ENCODE measurements at places on chromosomes 11 and 22. TPM values are rescaled to one million over a fixed set of nuclear protein-coding genes. Genes with fewer than 3 reads are reported as not detected.

The TRIM49 gene
- not detected for total RNA-seq

DNA sequence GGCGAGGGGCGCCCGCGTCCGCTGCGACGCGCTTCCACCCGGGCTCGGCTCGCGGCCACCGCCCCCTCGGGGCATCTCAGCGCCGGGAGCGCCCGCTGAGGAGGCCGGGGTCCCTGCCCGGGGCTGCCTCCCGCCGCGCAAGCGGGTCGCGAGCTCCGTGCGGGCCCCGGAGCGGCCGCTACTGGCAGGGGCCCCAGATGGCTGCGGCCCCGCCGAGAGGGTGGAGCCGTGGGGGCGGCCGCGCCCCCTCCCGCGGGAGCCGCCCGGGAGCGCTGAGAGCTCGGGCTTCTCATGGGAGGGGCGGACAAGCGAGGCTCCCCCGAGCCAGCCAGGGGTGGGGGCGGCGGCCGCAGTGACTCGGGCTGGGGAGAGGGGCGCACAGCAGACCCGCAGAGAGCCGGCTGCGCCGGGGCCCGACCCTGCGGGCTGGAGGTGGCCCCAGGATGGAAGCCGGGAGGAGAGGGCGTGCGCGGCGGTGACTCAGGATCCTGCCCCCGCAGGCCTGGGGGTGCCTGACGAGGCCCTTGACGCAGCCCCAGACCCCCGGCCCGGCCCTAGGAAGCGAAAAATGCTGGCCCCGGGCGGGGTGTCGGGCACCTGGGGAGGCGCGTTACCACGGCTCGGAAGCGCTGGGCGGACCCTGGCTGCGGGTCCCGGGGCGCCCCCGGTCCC is 603 bp upstream of the ZFTA start:
- peak overlapping the region; percentile 61 for H3K27ac ChIP-seq
- peak overlapping the region; percentile 60 for H3K4me3 ChIP-seq
- no peaks in the 10 kb centered on the region for H3K27me3 ChIP-seq
- peak; percentile 83 for DNase-seq
- peaks cover 15% of the 10 kb centered on the region for H3K36me3 ChIP-seq

The SAA4 gene
- not detected for total RNA-seq

DNA sequence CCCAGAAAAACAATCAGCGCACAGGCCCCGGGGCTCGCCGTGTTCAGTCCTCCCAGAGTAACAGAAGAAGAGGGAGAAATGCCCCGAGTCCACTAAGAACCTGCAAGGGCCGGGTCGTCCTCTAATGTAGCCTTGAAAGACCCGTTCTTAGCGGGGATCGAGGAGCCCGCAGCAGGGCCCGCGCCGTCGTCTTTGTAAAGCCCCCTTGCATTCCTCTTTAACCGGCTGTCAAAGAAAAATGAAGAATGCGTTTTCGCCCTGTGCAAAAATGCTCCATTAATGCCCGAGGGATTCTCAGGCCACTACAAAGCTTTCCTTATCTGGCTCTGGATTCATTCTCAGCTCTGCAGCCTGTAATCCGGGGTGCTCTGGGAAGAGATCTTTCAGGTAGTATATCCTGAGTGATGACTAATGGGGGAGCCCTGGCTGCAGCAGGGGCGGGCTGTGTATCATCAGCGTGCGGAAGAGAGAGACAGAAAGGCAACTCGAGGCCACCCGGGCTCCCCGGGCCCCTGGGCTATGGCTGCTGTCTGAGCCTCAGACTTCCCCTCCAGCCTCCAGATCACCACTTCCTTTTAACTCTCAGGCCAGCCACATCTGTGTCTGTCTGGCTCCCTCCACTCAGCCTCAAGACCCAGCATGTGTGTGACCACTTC is 78.2 kb downstream of the FBLN1 start:
- H3K4me1 ChIP-seq: peaks cover 5% of the 10 kb centered on the region
- peaks cover 5% of the 10 kb centered on the region for H3K27me3 ChIP-seq
- no peak overlapping the region for H3K27ac ChIP-seq
- no peaks in the 10 kb centered on the region for H3K36me3 ChIP-seq
- H3K4me3 ChIP-seq: no peak overlapping the region

DNA sequence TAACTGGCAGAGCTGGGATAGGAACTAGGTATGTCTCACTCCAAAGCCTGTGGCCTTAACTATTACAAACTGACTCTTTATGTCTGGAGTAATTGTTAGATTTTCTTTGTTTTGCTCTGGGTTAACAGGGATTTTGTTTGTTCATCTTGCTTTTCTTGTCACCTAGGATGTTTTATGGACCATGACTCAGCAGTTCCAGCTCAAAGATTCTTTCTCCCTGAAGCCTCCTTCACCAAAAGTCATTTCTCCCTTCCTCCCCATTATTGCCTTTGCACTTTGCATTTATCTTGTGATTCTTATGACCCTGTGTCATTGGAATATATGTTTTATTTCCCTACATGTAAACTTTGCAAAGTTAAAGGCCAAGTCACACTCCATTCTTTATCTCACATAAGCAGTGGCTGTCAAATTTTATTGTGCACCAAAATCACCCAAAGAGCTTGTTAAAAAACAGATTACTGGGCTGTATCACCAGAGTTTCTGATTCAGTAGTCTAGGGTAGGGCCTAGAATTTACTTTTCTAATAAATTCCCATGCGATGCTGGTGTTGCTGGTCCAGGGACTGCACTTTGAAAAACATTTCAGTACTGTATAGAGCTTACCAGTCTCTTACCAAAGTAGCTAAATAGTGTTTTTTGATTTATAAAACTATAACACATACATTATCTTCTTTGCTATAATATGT is 327.7 kb downstream of the DLG2 start:
- H3K27ac ChIP-seq: no peak overlapping the region
- H3K4me1 ChIP-seq: no peaks in the 10 kb centered on the region
- H3K36me3 ChIP-seq: no peaks in the 10 kb centered on the region
- H3K4me3 ChIP-seq: no peak overlapping the region

The OR2D2 gene
- 0.38 TPM for total RNA-seq

DNA sequence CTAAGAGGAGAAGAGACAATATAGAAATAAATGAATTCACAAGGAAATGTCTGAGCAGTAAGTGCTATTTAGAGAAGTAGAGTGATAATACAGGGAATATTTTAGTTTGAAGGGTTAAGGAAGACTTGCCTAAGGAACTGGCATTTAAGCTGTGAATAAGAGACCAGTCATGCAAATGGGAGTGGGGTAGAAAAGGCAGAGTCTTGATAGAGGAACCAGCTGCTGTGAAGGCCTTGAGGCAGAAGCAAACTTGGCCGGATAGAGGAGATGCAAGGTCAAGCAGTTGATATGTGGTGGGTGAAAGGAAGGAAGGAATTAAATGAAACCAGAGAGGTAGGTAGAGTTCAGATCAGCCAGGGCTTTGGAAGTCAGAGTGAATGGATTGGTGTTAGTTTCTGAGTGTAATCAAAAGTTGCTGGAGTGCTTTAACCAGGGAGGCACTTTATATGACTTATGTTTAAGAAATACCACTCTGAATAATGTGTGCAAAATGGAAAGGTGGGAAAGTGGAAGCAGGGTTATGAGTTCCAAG is 198.4 kb upstream of the SESN3 start:
- H3K4me1 ChIP-seq: no peaks in the 10 kb centered on the region
- no peak for DNase-seq
- H3K27me3 ChIP-seq: no peaks in the 10 kb centered on the region
- no peak overlapping the region for H3K4me3 ChIP-seq

DNA sequence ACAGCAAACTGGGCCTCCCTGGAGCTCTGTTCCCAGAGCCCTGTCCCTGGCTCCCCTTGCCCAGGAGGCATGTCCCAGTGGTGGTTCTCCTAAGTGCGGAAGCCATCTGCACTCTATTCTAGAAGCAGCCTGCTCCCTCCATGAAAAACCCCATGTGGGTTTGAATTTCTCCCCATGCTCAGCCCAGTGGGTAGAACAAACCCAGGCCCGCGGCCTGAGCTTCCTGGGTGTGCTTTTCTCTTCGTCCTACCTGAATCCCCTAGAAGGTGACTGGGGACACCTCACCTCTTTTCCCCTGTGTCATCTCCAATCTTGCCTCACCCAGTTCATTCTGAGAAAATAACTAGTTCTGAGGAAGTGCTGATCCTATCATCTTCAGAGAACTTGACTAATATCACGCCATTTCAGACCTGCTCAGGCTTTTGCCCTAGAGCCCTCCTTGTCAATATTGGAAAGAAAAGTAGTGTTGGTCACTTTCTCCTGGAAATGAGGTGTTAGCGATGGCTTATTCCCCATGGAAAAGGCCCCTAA is 15.9 kb downstream of the IL10RA start:
- H3K27me3 ChIP-seq: no peaks in the 10 kb centered on the region
- peaks cover 10% of the 10 kb centered on the region for H3K36me3 ChIP-seq
- H3K27ac ChIP-seq: peak overlapping the region; percentile 90
- DNase-seq: peak; percentile 57
- H3K4me1 ChIP-seq: peaks cover 67% of the 10 kb centered on the region
- no peak overlapping the region for H3K4me3 ChIP-seq

GRCh38 chr22:39475337-39475736 is 18.5 kb downstream of the MGAT3 start:
- no peak overlapping the region for H3K4me3 ChIP-seq
- H3K4me1 ChIP-seq: peaks cover 45% of the 10 kb centered on the region
- H3K27ac ChIP-seq: no peak overlapping the region
- no peaks in the 10 kb centered on the region for H3K27me3 ChIP-seq
- H3K36me3 ChIP-seq: peaks cover 9% of the 10 kb centered on the region

DNA sequence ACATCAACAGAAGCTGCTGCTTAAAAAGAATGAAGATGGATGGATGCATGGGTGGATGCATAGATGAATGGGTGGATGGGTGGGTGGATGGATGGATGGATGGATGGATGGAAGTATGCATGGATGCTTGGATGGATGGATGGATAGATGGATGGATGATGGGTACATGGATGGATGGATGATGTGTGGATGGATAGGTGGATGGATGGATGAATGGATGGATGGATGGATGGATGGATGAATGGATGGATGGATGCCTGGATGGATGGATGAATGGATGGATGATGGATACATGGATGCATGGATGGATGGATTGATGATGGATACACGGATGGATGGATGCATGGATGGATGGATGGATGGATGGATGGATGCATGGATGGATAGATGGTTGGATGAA is 110.8 kb downstream of the LDLRAD3 start:
- H3K27me3 ChIP-seq: no peaks in the 10 kb centered on the region
- DNase-seq: no peak
- H3K4me1 ChIP-seq: peaks cover 8% of the 10 kb centered on the region
- H3K36me3 ChIP-seq: no peaks in the 10 kb centered on the region
- H3K27ac ChIP-seq: no peak overlapping the region

GRCh38 chr11:36362902-36363301 is 66.8 kb downstream of the PRR5L start:
- H3K4me3 ChIP-seq: no peak overlapping the region
- H3K27ac ChIP-seq: no peak overlapping the region
- peaks cover 2% of the 10 kb centered on the region for H3K27me3 ChIP-seq
- DNase-seq: no peak

- no peaks in the 10 kb centered on the region for H3K36me3 ChIP-seq
- peaks cover 11% of the 10 kb centered on the region for H3K27me3 ChIP-seq
- no peak for DNase-seq
- H3K4me1 ChIP-seq: peaks cover 6% of the 10 kb centered on the region
- no peak overlapping the region for H3K4me3 ChIP-seq
Measured at GRCh38 chr11:75721852-75722668, 4.4 kb downstream of the MOGAT2 start.

The TNNI2 gene
- not detected for total RNA-seq

- no peaks in the 10 kb centered on the region for H3K27me3 ChIP-seq
- H3K4me3 ChIP-seq: no peak overlapping the region
- no peaks in the 10 kb centered on the region for H3K36me3 ChIP-seq
- H3K4me1 ChIP-seq: peaks cover 2% of the 10 kb centered on the region
- H3K27ac ChIP-seq: peak overlapping the region; percentile 38
- peak; percentile 74 for DNase-seq
Measured at GRCh38 chr11:66981976-66982578, 7.0 kb downstream of the C11orf86 start.

- DNase-seq: no peak
- no peak overlapping the region for H3K27ac ChIP-seq
- no peak overlapping the region for H3K4me3 ChIP-seq
- H3K27me3 ChIP-seq: no peaks in the 10 kb centered on the region
Measured at GRCh38 chr11:128766591-128767081, 72.8 kb downstream of the FLI1 start.

Data from K562 (cell line).